T-helper 9 cell (primary cell): ENCODE measurements at places on chromosomes 7 and 10.

- no peak for DNase-seq
Measured at GRCh38 chr10:112189465-112189864, 5.9 kb upstream of the GPAM start.

- peak; percentile 4 for DNase-seq
Measured at GRCh38 chr7:28020302-28020940, 160.2 kb downstream of the JAZF1 start.

DNA sequence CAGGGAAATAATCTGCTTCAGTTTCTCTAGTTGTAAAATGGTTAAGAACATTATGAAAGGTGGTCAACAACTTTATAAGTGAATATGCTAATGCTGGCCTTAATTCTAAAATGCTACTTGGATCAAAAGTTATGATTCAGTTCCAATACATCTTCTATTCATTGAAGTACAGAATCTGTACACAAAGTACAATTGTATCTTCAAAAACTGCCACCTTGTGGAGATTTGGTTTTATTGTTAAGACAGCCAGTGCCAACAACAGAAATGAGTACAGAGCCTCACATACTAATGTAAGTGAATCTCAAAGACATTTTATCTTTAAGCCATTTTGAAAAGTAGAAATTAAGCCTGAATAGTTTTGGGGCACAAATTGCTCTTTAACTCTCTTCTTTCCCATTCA is 194.0 kb downstream of the CFTR start:
- DNase-seq = no peak

DNA sequence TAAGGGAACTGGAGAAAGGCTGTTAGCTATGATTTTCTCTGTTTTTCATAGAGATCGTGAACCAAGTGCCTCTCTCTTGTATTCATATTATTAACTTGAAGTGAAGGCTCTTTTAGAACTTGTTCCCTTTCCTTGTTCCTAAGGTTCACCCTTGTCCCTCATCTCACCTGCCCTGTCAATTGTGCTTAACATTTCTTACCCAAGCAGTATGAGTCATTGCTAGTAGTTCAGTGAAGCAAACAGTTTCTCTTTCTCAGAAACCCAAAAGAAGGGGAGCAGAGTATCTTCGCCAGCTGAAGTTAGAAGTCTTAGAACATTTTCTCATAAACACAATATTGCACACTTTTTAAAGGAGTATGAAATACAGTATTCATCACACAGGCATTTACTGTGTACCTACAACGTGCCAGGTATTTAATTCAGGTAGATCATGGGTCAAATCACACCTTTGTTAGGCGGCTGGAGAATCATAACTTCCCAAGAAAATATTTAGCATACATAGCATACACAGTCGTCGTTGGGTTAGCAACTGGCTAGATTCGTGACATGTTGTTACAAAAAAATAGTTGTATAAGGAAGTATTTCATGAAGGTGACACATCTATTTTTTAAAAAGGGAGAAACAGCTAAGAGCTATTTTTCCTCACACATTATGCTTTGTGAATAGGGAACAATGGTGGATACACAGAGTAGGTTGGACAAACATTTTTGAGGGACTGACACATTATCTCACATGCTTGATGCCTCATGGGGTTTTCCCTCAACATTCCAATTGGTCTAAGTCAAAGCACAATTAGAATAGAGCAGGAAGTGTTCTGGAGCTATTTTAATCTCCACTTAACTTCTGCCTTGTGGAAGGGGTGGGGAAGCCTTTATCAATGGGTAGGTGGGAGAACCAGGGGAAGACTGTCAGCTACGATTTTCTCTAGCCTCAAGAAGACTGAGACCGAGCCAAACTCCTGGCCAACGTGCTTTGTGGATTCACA is 13.2 kb downstream of the HDAC9 start:
- DNase-seq = no peak

- peak; percentile 61 for DNase-seq
Measured at GRCh38 chr10:133278577-133279265, 2.1 kb upstream of the ADAM8 start.

DNA sequence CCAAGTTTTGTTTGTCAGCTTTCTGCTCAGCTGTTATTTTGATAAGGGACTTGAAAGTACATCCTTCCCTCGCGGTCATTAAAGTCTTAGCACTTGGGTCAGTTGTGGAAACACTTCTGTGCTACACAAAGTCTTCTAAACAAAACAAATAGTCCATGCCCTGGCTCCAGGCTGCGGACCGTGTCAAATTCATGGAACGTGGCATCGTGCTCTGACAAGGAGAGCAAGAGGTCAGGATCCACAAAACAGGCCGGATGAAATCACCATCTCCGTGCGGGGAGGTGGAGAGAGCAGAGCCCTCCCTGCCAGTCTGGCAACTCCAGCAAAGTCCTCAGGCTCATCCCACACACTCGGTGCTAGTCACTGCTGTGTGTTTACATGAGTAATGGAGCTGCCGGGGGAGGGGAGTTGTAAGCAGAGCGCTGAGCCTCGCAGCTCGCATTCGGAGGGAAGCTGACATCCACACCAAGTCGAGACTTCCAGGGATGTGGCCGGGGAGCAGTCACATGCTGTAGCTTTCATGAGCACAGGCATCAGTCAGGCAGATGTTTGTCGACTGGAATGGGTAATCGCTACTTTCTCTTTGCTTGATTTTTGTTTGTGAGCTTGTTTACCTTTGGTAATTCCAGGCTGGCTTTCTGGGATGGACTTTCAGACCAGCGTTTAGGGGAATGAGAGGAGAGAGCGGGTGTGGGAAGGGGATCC is 147.6 kb downstream of the ARID5B start:
- peak; percentile 48 for DNase-seq

DNA sequence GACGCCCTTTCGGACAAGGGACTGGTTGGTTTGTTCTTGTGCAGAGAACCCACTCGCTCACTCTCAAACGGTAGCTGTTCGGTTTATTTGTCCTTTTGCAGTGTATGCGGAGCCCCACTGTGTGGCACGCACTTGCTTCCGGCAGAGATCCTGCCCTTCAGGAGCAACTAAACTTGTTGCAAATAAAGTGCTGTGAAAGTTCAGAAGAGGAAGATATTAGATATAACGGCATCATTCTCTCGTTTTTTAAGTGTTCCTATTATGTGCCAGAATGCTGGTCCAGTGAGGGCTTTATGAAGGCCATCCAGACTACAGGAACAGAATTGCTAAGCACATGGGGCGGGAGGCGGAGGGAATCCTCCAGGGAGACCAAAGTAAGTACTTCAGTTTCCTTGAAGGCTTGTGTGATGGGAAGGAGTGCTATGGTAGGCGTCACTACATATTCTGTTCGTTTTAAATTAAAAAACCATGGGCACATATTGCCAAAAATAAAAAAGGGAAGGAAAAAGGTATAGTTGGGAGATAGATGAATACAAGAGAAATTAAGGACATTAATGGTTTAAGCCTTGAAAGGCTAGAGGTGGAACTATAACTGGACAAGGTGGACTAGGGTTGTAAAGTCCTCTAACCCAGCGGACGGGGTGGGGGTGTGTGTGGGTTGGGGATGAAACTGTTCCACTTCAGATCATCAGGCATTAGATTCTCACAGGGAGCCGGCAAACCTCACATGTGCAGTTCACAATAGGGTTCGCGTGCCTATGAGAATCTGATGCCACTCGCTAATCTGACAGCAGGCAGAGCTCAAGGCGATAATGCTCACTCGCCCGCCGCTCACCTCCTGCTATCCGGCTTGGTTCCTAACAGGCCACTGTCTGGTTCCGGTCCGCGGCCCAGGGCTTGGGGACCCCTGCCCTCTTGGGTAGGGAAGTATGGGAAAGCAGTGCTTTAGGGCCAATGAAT is 704 bp upstream of the ERLIN1 start:
- DNase-seq = no peak

GRCh38 chr10:114483575-114483974 is 79.3 kb upstream of the AFAP1L2 start:
- no peak for DNase-seq

DNA sequence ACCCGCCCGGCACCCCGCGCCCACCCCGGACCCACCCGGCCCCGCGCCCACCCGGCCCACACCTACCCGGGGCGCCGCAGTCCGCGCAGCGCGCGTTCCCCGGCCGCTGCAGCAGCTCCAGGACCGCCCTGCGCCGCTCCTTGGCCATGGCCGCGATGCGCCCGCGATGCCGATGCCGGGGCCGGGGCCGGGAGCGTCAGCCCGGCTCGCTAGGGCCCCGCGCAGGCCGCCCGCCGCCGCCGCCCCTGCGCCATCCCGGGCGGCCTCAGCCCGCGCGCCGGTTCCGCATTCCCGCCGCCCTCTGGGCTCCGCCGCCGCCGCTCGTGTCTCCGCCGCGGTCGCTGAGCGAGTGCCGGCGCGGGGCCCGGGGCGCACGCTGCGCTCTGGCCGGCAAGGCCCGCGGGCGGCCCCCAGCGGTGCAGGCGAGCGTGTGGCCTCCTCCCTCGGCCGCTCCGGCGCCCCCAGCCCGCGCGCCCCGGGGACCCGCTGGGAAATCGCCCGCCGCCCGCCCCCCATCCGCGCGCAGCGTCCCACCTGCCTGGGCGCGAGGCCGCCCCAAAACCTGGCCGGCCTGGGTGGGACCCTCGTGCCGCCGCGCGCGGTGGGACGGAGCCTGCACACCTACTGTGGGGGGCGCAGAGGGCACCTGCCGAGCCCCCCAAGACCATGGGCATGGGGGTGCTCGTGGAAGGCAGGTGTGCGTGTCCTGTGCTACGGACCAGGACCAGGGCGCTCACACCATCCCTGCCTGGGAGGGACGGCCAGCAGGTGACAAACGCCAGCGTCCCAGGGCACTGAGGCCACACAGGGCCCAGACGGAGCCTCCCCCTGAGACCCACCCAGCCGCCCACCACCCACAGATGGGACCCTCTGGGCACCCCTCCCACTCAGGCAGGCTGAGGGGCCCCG is at the start of gene ADAP1:
ADAP1 (minus strand) TSS at position 351 of the 909 bp plus-strand sequence; CDS start at position 148, 203 bp downstream.
- DNase-seq = peak; percentile 32

GRCh38 chr7:99036546-99037111 is 107.3 kb downstream of the SMURF1 start:
- no peak for DNase-seq

DNA sequence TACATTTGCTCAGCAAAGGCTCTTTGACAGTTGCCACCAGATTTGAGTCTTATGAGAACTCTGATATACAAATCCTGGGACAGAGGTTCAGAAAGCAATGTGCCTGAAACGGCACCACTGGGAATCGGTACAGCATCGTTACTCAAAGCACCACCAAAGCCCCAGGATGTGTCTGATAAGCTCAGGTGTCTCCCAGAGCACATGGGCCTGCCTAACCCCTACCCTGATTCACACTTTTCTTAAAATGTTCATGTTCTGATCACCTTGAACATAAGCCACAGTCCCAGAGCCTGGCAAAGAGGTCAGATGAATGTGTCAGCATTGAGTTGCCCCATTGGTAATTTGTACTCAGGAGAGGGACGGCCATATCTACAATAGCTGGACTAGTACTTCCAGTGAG is 545.8 kb upstream of the AUTS2 start:
- no peak for DNase-seq

DNA sequence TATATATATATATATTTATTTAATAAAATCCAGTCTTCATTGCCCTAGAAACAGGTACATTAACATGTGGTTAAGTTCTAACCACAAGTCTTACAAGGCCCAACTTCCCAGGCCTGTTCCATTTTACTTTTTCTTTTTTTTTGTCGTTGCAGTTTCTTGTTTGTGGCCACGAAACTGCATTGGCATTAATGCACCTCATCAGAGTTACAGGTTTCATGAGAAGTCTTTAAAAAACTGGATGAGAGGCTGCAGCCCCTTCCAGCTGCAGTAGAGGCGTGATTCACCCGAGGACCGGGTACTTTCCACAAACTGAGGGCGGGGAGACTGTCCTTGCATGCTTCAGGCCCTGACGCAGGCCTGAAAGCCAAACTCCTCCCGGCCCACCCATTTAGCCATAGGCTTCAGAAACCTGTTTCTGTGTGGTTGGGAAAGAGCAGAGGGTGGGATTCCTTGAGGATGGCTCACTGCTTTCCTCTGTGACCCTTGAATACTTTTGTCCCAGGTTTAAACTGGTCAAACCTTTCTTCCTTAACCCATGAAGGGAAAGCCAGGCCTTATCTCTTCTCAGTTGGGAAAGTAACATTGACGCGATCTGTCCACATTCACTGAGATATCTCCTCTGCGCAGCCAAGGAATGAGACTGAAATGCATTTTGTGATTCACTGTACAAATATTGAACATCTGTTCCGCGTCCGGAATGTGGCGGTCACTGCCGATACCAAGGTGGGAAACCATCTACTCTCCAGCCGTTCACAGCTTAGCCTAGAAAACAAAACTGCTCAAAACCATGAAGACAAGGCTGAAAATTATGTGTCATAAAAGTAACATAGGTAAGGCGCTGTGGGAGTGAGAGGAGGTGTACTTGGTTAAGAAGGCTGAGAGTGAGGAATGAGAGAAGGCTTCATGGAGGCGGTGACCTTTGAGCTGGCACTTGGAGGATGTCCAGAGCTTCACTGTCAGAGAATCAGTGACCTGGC is 311.7 kb downstream of the GATA3 start:
- DNase-seq = peak; percentile 35
